ENCODE measurements at places on chromosomes 5 and 9. TPM values are rescaled to one million over a fixed set of nuclear protein-coding genes. Genes with fewer than 3 reads are reported as not detected.

CACNA1B gene
- 0.23 TPM for total RNA-seq

BHMT gene
- 8.7 TPM for total RNA-seq

- DNase-seq: no peak
Observed at GRCh38 chr5:35136386-35136785, 88.6 kb upstream of the AGXT2 start.

SLCO6A1 gene
- not detected for total RNA-seq

DNA sequence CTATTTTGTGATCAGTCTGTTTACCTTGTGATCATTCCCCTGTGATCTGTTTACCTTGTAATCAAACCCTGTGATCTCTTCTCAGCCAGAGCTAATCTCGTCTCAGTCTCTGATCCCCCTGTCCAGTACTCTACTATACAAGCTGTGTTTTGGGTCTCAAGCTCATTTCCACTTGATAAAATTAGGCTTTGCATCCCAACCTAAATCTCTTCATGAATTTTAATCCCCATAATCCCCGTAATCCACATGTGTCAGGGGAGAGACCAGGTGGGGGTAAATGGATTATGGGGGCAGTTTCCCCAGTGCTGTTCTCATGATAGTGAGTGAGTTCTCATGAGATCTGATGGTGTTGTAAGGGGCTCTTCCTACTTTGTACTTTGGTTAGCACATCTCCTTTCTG is 157.2 kb downstream of the PRR16 start:
- no peak for DNase-seq

KCNN2 gene
- total RNA-seq: 2.1 TPM

- no peak for DNase-seq
Observed at GRCh38 chr5:127096328-127096993, 23.2 kb upstream of the C5orf63 start.

GRCh38 chr9:9033022-9033421 is 1233.4 kb upstream of the DMAC1 start:
- DNase-seq: no peak

GRCh38 chr9:13971415-13971814 is 342.5 kb downstream of the NFIB start:
- DNase-seq: no peak

DNA sequence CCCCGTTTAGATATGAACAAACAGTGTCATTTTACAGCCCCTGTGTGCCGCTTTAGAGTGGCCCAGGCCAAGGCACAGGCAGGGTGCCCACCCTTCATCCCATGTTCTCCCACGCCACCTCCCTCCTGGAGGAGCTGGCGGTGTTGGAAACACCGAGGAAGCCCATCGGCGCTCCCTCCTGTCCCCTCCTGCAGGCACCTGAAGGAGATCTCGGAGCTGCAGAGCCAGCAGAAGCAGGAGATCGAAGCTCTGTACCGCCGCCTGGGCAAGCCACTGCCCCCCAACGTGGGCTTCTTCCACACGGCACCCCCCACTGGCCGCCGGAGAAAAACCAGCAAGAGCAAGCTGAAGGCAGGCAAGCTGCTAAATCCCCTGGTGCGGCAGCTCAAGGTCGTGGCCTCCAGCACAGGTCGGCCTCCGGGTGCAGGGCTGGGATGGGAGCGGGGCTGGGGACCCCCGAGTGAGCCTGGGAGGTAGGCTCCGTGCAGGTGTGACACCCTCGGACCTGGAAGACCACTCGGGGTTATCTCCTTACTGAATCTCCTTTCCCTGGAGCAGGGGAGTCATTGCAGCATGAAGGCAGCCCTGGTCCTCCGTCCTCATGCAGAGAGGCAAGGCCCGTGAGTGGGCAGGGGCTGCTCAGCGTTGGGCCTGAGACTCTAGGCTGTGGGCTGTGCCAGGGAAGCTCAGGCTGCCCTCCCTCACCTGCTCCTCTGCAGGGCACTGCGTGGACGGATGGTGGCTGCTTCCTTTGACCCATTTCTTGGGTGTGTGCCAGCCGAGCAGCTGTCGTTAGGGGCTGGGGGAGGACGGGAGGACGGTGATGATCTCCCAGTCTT is 113.9 kb downstream of the WNK2 start:
- DNase-seq: no peak

DNA sequence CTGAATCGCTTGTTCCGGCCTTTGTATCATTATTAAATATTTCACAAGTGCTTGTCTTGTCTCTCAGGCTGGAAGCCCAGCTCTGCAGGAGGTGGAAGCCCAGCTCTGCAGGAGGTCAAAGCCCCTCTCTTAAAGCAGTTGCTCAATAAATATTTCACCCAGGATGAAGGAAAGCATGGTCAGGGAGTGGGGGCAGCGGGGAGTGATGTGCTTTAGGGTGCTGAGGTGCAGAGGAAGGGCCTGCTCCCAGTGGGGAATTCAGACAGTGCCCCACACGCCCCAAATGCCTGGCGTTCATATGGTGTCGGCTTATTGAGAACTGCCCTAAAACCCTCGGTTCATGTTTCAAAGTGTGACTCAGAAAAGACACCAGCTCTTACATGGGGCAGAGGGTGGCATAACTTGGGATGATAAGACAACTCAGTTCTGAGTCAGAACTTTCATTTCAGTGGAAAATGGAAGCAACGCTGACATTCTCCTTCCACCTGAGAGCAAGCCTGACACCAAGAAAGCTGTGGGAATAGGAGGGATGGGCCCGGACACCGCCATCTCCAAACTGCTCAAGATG is 114.3 kb upstream of the DAP start:
- no peak for DNase-seq

LECT2 gene
- total RNA-seq: not detected

DNA sequence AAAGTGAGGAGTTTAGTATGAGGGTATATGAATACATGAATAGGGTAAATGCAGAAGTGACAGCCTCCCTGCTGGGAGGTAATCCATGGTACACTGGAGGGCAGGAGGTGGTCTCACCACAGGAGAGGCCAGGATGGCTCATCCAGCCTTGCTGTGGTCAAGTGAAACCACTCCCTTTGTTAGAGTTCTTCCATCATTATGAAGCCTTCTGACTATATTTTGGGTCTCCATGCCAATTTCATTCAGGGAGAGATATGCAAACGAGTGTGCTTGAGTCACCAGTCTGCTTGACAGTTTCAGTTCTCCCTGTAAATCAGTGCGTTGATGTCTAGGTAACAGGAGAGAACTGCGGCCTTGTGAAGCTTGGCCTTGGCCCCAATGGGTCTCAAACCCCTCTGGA is 16.4 kb downstream of the PPP3R2 start:
- no peak for DNase-seq

PFN3 gene
- not detected for total RNA-seq

- DNase-seq: no peak
Observed at GRCh38 chr5:175021841-175022625, 297.7 kb downstream of the MSX2 start.

DNA sequence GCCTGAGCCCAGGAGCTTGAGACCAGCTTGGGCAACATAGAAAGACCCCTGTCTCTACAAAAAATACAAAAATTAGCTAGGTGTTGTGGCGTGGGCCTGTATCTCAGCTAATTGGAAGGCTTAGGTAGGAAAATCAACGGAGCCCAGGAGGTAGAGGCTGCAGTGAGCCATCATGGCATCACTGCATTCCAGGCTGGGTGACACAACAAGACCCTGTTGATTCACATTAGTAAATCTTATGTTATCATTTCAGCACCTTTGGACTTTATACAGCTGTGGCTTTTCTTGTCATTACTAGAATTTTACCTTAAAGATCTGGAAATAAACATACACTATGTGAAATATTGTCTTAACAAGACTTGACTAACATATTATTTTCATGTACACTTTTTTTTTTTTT is 185.0 kb downstream of the ZNF608 start:
- no peak for DNase-seq

CENPH gene
- total RNA-seq: 4.5 TPM

- peak; percentile 78 for DNase-seq
Observed at GRCh38 chr9:91734371-91734981, 215.6 kb downstream of the ROR2 start.

DNA sequence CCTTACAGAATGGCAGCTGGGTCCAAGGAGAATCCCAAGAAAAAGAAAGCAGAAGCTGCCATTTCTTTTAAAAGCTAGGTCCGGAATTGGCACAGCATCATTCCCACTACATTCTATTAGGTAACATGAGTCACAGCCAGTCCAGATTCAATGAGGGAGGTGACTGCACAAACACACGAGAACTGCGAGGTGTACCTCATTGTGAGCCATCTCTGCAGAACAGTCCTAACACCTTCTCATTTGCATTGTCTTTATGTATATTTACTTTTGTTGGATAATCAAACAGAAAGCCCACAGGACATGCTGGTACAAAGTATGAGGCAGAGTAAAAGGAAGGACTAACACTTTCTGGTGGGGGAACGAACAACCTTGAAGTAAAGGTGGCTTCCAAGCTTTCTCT is 14.6 kb upstream of the HABP4 start:
- no peak for DNase-seq

DNA sequence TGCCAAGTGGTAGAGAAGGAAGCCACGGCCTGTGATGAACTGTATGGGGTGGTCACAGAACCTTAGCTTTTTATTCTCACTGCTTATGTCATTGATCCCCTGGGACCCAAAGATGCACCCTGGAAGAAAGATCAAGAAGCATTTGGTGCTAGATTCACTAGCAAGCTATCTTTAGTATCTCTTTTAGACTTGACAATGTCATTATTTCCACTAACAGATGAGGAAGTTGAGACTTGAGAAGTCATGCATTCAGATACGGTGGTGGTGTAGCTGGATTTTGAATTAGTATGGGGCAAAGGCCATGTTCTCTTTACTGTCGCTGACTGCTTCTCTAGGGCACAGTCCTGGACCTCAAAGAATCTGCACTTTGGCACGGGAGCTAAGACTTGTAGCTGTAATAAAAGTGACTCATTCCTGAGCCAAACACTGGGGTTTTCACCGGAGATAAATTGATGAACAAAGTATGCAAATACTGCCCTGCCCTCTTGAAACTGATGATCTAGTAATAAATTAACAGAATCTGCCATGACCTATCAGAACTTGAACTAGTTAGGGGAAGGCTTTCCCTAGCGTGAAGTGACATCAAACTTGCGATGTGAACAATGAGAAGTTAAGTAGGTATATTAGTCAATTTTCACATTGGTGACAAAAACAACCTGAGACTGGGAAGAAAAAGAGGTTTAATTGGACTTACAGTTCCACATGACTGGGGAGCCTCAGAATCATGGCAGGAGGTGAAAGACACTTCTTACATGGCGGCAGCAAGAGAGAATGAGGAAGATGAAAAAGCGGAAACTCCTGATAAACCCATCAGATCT is 5.4 kb downstream of the GDA start:
- no peak for DNase-seq

- DNase-seq: no peak
Observed at GRCh38 chr9:35914301-35914807, 5.1 kb downstream of the SPAAR start.

DNA sequence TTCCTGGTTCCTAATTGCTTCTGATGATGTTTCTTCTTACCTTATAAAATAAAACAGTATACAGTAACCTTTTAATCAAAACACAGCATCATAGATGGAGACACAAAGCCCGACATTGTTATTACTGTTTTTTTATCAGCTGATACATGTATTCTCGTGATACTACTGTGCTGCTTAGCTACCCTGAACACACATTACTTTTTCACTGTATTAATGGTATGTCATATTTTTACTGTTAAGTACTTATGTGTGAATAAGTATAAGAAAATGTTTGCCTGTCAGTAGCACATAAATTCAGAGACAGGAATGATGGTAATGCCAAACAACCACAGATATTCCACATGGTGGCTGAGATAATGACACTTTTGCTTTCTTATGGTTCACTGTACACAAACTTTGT is 68.7 kb downstream of the RAB24 start:
- no peak for DNase-seq

GRCh38 chr5:79484731-79485130 is 29.2 kb downstream of the HOMER1 start:
- no peak for DNase-seq

GRCh38 chr5:89241186-89241585 is 358.2 kb upstream of the MEF2C start:
- no peak for DNase-seq

DNA sequence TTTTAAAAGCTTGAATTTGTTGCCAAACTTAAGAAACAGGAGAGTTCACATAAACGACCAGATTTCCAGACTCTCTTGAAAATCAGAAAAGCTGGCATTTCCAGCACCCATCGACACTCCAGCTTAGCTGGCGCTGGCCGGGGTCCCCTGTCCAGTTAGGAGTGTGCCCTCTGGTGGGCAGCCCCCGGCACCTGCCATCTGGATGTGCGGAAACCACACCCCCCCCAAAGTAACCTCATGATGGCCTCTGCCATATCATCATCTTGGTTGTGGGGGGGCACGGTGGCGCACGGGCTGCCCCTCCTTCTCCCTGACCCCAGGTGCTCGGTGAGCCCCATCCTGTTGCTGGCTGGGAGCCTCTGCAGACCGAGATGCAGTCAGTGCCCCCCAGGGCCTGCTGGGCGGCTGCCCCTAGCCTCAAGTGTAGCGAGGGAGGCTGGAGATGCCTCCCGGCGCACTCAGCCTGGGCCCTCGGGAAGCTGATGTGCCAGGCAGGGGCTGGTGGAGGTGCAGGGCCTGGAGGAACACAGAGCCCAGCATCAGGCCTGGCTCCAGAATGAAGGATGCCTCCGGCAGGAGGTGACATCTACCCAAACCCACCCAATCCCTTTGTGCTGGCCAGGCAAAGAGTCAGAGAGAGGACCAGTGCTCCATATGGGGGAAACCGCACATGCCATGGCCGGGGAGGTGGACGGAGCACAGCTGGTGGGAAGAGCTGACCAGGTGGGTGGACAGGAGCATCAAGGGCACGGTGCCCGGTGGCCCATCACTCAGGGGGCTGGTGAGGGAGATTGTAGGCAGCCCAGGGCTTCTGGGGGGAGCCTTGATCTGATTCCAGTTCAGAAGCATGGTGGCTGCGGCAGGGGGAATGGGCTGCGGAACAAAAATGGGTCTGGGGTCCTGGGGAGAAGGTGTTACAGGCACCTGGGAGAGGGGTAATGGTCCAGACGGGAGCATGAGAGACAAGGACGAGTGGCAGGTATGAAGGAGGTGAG is 70.6 kb downstream of the ADAMTS2 start:
- DNase-seq: no peak

PCDHA1 gene
- not detected for total RNA-seq

ARL14EPL gene
- not detected for total RNA-seq

SOHLH1 gene
- not detected for total RNA-seq

DNA sequence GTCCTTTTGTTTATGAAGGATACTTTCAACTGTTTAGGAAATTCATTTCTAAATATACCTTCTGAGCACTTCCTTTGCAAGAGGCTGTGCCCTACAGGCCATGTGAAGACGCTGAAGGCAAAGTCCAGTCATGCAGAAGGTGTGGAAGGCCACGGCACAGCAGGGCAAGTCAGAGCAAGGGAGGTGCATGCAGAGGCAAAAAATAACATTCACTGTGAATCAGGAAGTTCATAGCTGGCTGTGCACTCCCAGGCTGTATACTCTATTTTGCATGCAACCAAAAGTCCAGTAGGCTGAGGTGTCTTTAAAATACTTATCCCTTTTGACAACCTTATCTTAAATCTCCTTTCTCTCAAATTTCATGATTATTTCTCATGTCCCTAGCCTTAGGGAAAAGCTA is 50.3 kb downstream of the GNAQ start:
- peak; percentile 75 for DNase-seq

DNA sequence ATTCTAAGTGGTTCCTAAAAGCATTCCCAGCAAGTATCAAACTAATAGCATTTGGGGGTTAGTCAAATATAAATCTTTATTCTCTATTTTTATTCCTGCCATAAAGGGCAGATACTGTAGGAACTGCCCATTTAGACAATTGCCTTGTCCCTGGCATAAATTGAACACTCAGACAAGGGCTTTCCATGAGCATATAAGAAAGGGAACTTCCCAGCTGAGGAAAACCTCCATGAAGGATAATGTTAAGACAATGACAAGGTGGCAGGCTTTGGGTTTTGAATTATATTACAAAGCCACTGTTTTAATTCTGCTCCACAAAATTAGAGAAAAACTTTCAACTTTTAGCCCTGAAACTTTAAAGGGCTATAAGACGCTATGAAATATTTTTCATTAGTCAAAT is 81.3 kb downstream of the ST8SIA4 start:
- DNase-seq: no peak
